ENCODE measurements at places on chromosomes 16 and 17.

- peak; percentile 80 for DNase-seq
Observed at GRCh38 chr16:48611329-48612137, 1.6 kb upstream of the N4BP1 start.

- DNase-seq: no peak
Observed at GRCh38 chr17:41004397-41004796, 4.5 kb downstream of the KRTAP3-1 start.

- DNase-seq: peak; percentile 37
Observed at GRCh38 chr17:51487947-51488346, 227.6 kb downstream of the UTP18 start.

GRCh38 chr16:24203675-24204074, 52.5 kb upstream of the CACNG3 start:
- no peak for DNase-seq

DNA sequence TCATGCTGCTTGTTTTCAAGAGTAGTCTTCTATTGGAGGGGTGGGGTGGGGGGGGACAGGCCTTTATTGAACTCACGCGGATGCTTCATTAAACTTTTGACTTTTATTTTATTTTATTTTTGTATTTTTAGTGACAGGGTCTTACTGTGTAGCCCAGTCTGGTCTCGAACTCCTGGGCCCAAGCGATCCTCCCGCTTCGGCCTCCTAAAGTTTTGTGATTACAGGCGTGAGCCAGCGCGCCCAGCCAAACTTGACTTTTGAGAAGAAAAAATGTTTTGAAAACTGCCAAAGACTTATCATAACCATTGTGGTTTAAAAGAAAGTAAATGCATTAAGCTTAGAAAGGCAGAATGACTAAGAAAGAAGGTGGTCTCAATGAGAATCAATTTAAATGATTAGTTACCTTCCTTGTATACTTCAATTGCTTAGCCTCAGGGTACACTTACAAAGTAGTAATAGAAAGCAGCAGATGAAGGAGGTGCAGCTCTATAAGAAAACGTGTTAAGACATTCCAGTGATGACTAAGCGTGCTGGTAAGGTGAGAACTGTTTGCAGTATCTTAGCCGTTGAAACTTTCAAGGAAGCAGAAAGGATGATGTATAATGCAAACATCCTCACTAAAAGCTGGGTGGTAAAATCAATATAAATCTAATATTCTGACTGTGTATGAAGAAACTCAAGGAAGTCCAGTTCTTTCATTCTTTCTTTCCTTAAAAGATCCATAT, 1.2 kb downstream of the AP2B1 start:
- no peak for DNase-seq

DNA sequence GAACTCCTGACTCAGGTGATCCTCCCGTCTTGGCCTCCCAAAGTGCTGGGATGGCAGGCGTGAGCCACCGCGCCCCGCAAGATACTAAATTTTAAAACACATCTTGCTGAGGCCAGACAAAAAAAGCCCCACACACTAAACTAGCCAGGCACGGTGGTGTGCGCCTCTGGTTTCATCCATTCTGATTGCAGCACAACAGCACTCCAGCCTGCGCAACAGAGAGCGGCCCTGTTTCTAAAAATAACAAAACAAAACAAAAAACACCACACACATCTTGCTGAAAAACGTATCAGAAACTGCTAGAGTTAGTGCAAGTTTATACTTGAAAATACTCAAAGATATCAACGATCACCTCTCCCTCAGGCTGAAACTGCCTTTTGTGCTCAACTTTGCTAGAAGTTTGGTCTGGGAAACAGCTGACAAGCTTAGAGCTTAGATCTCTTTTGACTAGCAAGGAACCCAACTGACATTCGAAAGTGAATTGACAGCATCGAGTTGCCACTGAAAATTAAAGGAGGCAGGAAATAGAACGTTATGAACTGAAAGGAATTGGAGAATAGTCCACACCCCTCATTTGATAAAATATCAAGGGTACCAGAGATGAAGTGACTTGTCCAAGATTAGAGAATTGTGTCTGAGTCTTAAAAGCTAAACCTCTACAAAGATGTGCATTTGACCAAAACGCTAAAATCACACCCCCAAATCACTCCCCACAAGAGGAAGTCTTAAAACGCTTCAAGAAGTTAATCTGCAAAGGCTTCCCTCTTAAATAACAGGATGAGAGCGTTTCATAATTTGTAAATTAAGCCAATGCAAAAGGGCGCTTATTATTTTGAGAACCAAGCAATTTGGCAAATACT, 908 bp downstream of the COG4 start:
- no peak for DNase-seq

DNA sequence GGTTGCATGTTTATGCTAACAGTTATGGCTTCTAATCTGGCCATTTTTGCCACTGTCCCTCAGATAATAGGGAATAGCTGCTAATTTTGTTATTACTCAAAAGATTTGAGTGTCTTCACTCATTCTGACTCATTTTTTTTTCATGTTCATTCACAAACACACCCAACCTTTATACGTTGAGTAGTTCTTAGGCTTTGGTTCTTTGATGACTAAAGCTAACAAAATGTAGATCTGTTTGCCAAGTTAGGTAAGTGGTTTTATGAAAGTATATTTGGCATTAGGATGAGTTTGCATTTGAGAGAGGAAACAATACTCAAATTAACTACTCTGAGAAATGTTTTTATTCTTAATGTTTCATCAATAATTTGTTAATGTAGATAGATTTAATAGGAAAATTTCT, 3.6 kb downstream of the MAP2K4 start:
- no peak for DNase-seq

GRCh38 chr16:47142486-47142820, 1.3 kb downstream of the NETO2 start:
- DNase-seq: no peak

DNA sequence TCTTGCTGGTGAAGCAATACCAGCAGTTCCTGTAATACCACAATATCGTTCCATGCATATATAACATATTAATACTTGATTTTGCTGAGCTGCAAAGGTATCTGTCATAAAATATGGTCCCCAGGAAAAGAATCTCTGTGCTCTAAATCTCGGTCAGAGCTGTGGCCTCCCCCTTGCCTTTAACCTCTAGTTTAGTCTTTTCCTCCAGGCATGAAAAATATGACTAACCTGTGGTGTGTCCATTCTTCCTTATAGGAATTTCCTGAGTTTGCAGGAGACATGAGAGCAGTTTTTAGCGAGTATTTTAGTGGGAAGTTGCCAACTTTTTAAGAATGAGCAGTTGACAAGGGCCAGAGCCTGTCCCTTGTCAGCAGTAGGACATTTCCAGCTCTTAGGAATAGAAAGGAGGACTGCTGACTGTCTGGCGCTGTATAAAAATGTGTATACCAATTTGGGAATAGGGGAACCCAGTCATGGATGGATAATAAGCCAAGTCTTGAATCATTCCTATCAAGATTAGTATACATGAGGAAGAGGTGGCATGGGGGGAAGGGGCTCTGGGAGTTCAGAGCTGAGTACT, 8.7 kb downstream of the ATXN1L start:
- DNase-seq: no peak

GRCh38 chr16:28623172-28623711, 13.4 kb upstream of the SULT1A1 start:
- DNase-seq: peak; percentile 65

DNA sequence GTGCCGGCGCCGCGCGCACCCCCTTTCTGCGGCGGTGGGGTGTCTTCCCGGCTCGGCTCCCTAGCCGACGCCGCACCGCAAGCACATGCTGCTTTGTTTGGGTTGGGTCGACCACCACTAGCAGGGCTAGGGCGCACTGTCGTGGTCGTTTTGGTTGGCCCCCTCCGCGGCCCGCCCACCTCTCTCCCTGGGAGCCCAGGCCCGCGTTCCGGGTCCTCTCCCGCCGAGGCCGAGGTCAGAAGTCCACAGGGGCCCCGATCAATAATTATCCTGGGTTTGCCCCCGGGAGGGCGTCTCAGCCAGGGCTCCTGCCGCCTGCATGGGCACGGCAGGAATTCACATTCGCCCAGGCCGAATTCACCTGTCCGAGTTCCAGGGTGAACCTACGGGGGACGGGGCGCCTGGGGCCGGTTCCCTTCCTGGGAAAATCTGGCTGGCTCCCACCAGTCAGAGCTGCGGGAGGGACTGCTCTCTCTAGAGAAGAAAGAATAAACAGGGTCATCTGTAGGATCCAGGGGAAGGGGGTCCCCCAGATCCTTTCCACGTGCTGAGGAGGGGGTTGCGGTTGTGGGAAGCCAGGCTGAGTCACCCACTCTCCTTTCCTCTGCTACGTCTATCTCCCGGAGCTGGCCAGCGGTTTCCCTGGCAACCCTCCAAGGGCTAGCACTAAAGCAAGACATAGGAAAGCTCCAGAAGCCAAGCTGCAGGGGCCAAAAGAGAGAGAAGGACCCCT, 584 bp upstream of the STAT5B start:
- peak; percentile 31 for DNase-seq

DNA sequence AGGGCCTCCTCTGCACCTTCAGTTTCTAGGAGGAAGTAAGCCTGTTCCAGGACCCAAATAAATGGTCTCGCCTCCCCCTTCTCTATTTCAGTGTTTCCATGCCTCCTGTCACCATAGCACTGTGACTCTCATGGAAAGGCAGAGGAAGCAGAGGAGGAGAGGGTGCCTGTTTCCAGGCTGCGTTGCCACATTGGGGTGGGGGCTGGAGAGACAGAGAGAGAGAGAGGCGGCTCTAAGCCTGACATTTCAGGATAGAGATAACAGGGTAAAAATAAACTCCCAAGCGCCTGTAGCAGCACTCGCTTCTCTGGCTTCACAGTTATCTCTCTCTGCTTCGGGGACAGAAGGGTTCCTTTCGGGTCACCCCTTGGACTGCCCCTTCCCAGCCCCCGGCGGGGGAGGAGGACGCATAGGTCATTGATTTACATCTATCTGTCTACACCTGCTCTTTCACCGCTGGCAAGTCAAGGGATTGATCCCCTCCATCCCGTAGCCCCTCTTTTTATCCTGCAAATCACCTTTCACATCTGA, 71.2 kb upstream of the MRTFB start:
- DNase-seq: no peak

- no peak for DNase-seq
Observed at GRCh38 chr17:61000911-61001310, 323.3 kb downstream of the BCAS3 start.

GRCh38 chr17:65191811-65192740, 54.9 kb downstream of the RGS9 start:
- DNase-seq: no peak

- DNase-seq: no peak
Observed at GRCh38 chr17:76131692-76132573, 9.1 kb downstream of the FOXJ1 start.

DNA sequence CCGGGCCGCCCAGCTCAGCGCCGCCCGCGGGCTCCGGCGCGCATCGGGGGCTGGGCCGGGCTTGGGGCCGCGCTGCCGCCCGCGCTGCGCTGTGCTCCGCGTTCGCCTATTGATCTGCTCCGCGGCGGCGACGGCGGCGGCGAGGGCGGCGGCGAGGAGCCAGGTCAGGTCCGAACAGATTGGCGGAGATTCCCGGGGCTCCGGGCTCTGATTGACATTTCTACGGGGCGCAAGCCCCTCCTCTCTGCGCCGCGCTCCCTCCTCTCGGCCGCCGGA, 559 bp downstream of the IRX3 start:
- peak; percentile 51 for DNase-seq

GRCh38 chr17:6075050-6075449, 4.9 kb downstream of the WSCD1 start:
- no peak for DNase-seq

DNA sequence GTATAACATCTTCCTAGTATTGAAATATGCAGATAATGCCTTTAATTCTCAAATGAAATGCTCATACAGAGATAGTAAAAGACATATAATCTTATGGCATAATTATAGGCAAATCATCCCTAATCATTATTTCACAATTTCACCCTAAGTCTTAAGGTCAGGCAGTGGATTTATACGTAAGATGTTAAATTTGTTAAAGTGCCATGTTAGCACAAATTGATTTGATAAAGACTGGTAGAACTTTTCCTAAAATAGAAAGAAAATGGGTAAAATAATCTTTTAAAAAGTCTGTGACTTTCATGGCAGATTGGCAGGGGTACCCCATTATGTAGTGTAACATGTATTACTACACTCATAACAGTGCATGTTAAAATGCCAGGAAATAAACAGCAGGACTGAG, 1092.7 kb upstream of the GOT2 start:
- no peak for DNase-seq

DNA sequence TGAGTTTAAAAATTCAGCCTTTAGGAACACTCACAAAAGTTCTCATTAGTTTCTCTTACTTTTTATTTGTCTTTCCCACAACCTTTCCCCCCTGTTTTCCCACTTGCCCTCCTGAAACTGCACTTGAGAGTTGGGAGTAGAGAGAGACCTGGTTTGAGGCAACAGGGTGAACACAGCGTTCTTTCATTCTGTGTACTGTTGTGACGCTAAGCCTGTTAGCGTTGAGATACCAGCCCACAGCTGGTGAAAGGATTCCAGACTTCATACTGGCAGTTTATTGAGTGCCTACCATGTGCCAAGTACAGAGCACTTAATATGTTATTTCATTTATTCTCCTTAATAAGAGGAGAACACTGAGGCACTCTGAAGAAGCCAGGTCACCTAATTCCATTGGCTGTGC, 10.3 kb downstream of the TNRC6C start:
- DNase-seq: no peak

DNA sequence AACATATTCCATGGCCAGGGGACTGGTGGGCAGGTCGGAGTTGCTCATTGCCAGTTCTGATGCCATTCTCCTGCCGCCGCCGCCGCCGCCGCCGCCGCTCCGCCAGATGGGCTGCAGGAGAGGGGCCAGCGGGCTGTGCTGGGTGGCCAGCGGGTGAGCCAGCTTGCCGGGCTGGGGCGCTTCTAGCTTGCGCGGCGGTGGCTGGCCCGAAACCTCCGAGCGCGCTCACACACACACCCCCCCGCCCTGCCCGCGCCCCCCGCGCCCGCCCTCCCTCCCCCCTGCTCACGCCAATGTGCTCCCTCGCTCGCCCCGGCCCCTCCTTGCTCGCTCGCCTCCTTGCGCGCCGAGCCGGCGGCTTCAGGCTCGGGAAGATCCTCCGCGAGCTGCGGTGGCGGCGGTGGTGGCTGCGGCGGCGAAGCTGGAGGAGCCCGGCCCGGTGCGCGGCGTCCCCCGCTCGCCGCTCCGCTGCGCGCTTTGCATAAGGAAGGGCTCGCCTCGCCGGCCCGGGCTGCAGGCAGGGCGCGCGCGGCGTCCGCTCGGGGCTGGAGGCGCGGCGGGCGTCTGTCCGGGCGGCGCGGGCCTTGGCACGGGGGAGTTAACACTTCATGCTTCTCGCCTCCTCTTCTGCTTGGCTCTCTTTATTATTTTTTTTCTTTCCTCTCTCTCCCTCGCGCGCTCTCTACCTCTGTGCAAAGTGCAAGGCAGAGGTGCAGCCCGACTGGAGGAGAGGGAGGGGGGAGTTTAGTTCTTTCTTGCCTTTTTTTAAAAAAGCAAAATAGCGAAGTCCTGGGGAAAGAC, 500 bp downstream of the MAF start:
- no peak for DNase-seq

- no peak for DNase-seq
Observed at GRCh38 chr17:72188801-72189200, 68.0 kb downstream of the SOX9 start.

- no peak for DNase-seq
Observed at GRCh38 chr16:55853114-55853513, 20.2 kb upstream of the CES1 start.

- no peak for DNase-seq
Observed at GRCh38 chr17:60305141-60305540, 86.8 kb downstream of the USP32 start.

GRCh38 chr16:17557949-17558348, 87.2 kb upstream of the XYLT1 start:
- DNase-seq: no peak

GRCh38 chr17:73647772-73648542, 3.7 kb upstream of the SDK2 start:
- DNase-seq: no peak
